ENCODE measurements at places on chromosomes 4 and X.
A peak's percentile ranks its signal among the peaks of the same experiment; 100 is the strongest.

DNA sequence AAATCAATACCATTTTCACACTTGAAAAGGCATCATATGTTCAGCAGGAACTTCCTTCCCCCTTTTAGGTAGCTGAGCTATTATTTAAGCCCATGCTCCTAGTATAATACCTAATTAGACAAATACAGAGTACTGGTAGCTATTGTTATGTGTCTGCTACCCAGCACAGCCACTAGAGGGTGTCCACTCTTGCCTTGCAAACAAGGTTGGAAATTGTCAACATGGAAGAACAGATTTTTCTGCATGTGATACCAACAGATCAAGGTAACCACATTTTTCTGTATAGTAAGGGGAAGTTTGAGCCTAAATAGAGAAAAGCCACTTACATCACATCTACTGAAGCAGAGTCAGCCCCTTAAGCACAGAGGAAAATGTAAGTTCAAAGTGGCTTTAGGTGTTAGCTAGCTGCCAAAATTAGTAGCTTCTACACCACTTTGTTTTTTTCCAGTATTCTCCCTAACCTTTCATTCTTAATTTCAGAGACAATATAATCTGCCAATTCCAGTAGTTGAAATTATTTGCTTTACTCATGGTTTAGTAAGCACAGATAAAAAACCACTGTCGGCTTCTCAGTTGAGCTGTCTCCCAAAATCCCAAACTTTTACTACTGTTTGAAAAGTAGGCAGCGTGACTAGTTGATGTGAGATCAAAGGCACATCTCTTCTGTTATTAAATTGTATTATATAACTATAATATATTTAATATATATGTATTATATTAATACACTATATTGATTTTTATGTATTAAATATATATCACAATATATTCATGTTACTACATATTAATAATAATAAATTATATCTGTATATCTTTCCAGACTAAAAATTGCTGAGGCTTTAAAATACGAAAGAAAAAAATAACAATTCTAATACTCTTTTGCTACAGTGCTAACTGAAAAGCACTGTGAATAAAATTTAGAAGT, 38.2 kb downstream of the EDNRA start:
- DNase-seq, result peak; percentile 37

DNA sequence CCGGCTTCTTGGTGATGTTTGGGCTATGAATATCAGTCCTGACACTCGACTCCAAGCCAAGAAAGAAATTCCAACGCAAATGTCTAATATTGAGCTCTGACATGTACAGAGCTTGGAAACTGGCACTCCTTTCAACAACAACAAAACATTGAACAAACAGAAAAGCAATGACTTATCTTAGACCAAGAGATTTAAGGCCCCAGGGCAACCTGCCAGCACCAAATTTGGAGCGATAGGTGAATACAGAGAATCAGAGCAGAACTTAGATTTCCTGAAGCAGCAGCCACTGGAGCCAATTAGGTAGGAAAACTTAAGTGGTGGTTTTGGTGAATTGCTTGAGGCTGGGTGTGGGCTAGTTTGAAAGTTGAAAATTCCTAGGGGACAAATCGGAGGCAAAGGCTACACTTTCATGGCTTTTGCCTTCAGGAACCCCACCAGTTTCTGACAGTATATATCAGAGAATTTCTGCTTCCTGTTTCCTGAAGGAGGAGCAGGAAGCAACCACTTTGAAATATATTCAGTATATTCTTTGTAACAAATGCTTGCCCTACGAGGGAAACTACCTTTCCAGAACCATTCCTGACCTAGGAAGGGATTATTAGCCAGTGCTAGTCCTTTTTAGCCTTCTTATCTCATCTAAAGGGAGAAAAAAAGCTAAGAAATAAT, 10.1 kb upstream of the FMR1 start:
- DNase-seq, result no peak

- DNase-seq, result no peak
These were observed 36.5 kb downstream of the SH3RF1 start for GRCh38 chr4:169234137-169234855.

GRCh38 chrX:154096140-154097002, 1.1 kb downstream of the MECP2 start:
- DNase-seq, result no peak

GRCh38 chr4:158172261-158173258, at the start of gene GASK1B:
Gene GASK1B, minus strand, starts transcription at chr4:158173025. Its CDS starts 1,650 bp downstream, at chr4:158171375.
- DNase-seq, result peak; percentile 12

DNA sequence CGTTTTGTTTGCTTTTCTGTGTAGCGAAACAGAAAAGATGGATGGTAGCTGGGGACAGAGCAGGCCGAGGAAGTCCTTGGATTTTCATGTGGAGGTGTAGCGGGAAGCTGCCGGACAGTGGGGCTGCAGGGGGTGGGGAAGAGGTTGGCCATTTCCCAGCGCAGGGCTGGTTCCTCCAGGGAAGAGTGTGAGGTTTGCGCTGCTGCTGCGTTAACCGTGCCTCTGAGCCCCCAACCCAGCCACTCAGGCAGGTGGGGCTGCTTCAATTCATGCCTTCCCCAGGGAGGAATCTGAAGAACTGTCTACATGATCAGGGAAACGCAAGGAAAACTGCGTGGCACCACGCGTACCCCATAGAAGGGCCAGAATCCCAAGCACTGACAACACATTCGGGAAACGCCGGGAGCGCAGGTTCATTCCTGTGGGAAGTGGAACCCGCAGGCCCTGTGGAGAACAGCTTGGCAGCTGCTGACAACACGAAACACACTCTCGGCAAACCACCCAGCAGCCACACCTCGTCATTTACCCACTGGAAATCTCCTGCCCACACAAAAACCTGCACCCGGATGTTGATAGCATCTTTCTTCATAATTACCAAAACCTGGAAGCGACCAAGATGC, 57.7 kb downstream of the PCGF3 start:
- DNase-seq, result no peak

DNA sequence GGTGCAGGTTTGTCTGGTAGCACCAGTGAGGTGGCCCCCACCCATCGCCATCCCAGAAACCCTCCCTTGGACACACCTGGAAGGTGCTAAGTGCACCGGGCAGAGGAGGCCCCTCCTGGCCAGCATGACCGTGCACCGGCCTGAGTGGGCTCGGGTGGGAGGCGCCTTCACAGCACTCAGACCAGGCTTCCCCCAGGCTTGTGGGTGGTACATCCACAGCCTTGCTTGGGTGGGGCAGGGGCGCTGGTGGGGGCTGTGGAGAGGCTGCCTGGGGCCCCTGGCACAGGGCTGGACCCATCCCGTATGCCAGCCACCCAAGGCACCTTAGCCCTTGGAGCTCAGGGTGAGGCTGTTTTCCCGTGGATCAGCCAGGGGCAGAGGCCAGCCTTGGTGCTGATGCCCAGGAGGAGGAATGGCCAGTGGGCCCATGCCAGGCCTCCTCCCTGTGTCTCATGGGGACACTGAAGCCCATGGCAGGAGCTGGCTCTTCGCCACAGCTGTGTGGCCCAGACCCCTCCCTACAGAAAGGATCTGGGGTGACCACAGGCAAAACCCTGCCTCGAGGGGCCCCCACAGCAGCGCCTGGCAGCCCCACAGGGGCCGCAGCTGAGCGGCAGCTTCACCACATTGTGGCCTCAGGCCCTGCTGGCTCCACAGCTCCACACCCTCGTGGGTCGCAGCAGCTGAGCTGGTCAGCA, 21.4 kb downstream of the NKX1-1 start:
- DNase-seq, result no peak

DNA sequence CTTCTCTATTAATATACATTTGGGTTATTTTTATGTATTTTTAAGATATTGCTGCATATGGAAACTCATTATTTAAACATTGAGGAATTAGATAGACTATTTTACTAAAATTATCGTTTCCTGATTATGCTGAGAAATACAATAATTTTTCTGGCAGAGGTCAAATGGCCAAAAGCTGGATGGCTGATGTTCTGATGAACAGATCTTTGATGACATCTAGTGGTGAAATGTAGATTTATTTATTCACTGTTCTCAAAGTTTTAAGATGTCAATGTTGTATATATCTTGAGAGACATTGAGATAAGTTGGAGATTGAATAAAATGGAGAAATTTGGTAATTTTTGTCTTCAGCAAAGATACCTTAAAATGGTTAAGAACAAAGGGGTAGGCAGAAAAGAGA, 96.2 kb downstream of the UGT8 start:
- no peak for DNase-seq

DNA sequence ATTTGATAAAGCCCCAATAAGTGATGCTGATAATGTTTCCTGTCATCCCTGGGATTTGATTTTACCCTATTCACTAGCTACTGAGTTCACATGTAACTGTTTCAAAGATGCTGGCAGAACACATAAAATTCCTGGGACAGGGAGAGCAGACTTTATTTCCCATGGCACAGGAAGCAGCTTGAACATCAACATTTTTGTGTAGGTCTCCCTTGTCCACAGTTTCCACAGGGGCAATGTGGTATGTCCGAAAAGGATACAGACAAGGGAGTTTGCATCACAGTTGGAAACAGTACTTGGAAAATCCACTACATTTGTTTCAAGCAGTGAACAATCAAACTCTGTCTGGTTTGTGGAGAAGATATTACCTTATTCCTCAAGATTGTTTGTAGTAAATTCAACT, 129.2 kb upstream of the KLHL4 start:
- DNase-seq, result no peak

DNA sequence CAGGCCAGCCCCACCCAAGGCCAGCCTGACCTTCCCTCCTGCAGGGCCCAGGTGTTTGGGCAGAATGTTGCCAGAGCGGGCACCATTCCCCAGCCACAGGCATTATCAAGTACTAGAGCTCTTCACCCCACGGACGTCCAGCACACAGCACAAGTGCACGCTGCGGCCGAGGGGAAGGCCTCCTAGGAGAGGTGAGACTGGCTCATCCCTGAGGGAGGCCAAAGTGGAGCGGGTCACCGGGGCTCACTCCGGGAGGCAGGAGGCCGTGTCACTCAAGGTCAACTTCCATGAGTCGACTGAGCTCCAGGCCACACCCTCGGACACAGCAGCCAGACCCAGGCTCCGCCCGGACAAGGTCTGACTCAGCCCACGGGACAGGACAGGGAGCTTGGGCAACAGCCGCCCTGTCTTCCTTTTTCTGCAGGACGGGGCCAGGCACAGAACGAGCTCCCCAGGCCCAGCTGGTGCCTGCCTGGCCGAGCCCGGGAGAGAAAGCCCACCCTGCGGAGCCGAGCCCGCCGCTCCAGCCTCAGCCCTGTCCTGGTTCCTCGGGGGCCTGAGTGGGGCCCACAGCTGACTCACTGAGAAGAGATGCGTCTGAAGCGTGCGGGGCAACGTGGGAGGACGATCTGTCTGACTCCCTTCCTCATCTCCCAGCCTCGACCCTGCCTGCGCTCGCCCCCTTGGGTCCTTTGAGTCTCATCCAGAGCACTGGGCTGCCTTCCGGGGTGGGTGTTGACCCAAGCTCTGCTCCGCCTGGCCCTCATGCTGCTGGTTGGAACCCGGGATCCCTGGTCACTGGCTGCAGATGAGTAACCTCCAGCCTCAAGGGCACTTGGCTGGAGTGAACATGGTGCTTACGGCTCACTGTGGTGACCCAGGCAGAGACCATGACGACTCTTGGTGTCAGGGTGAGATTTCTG, 1.6 kb downstream of the SLC49A3 start:
- no peak for DNase-seq

GRCh38 chrX:10714531-10714930, 94.1 kb upstream of the MID1 start:
- DNase-seq, result no peak

GRCh38 chrX:18871970-18872369, 111.9 kb downstream of the PHKA2 start:
- no peak for DNase-seq

DNA sequence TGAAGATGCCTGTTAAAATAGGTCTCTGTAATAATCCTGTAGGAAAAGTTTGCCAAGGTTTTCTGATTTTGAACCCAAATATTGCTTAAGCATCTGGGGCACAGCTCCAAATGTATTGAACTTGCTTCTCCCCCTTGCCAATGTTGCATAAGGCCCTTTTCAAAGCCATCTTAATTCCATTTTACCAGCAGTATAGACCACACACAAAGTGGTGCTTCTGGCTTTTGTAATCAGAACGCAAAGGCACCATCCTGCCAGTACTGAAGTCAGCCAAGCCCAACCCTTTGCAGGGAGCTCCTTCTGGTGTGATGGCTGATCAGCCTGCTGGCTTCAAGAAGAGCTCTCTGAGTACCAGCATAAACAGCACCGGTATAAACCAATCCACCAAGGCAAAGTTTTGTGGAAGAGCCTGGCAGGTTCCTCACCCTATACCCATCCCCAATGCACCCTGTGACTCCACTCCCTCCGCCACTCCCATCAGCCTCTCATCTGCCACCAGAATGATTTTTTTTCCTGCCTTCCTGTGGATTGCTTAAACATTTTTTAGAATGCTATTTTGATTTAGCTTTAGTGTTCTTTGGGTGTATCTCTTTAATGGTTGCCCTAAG, 39.2 kb upstream of the USP9X start:
- DNase-seq, result no peak

DNA sequence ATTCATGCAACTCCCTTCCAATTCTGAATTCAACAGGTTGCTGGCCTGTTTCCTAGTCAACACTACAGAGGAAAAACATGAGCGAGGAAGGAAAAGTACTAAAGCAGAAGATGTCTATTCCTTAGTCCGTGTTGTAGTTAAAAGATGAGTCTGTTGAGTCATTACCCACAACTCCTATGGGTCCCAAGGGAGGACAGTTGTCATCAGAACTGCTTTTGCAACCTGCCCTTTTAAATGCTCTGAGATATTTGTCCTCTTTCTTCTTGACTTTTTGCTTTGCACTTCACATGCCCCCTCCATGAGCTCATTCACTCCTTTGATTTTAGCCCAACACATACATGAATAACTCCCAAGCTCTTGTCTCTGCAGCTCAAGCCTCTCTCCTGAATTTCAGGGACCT, 119.2 kb downstream of the CORIN start:
- DNase-seq, result no peak

DNA sequence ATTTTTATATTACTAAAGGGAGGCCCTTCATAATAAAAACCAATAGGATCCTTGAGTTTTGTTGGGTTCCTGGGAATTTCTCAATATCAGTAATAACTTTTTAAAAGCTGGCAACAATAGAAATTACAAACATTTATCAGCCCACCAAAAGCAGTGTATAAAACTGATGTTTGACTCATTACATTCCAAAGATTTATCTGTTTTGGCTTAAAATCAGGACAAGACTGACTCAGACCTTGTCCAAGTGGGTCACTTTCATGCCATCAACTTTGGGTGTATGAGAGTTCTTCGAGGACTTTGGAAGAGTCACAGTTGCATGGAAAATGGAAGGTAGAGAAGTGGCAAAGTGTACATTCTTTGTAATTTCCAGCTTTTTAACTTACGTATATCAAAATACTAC, 102.8 kb downstream of the FRMPD4 start:
- no peak for DNase-seq

GRCh38 chr4:153156263-153156662, 48.0 kb upstream of the TRIM2 start:
- no peak for DNase-seq

- no peak for DNase-seq
These were observed 4.0 kb downstream of the FAM114A1 start for GRCh38 chr4:38871593-38871992.
